Activated naive CD4-positive, alpha-beta T cell treated with anti-CD3 and anti-CD28 coated beads for 36 hours (primary cell): ENCODE measurements at places on chromosomes 1 and 21.

DNA sequence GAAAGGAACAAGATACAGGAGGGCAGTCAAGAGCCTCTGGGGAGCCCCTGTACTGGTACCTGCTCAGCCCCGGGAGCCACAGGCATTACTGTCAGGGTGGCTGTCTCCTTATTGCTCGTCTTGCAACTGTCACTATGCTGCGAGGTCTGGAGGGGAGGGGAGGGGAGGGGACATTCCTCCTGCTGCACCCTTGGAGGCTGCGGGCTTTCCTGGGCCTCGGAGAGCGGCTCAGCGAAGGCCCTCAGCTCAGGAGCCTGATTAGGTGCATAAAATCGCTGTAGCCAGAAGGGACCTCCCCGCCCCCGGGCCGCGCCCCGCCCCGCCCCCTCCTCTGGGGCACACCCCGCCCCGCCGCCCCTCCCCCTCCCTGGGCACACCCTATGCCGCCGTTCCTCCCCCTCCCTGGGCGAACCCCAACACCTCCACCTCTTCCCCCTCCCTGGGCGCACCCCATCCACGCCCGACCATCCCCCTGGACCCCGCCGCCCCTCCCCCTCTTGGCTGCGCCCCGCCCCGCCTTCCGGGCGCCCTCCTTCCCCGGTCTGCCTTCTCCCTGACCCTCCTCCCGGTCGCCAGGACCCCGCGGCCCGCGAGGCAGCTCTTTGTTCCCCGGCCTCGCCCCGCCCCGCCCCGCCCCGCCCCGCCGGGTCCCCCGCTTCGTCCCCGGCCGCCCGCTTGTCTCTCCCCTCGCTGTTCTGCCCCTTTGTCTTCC lies 35.5 kb downstream of the CACHD1 start:
- DNase-seq: peak; percentile 77

DNA sequence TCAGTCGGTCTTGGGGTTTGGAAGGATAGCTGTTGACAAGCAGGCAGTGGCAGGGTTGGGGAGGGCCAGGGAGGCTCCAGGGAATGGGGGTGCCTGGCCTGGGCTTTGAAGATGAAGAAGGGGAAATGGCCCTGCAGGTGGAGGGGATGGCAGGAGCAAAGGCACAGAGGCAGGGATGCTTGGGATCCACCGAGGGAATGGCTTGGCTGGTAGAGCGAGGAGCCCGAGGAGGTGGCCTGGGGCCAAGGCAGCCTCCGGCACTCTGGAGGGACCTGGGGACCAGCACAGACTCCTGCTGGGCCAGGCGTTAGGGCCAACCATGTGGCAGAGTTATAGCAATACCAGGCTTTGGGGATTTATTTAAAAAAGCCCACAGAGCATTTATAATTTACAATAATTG lies 62.9 kb upstream of the EDN2 start:
- DNase-seq: no peak

DNA sequence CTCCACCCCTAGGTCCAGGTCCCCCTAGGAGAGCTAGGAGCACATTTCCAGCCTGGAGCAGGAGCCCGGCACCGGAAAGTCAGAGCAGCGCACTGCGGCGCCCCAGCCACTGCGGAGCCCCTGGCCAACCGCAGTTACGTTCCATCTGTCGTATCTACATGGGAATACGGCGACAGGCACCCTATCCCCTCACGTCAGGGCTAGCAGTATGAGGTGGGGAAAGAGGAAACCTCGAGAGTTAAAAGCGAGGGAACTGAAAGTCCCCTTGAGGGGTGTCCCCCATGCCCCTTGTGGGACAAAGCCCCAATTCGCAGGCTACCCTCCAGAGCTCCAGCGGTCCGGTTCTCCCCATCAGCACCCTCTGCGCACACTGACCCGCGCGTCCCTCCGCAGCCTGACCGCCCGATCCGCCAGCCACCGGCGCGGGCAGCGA lies 995 bp downstream of the COLGALT2 start:
- peak; percentile 23 for DNase-seq

DNA sequence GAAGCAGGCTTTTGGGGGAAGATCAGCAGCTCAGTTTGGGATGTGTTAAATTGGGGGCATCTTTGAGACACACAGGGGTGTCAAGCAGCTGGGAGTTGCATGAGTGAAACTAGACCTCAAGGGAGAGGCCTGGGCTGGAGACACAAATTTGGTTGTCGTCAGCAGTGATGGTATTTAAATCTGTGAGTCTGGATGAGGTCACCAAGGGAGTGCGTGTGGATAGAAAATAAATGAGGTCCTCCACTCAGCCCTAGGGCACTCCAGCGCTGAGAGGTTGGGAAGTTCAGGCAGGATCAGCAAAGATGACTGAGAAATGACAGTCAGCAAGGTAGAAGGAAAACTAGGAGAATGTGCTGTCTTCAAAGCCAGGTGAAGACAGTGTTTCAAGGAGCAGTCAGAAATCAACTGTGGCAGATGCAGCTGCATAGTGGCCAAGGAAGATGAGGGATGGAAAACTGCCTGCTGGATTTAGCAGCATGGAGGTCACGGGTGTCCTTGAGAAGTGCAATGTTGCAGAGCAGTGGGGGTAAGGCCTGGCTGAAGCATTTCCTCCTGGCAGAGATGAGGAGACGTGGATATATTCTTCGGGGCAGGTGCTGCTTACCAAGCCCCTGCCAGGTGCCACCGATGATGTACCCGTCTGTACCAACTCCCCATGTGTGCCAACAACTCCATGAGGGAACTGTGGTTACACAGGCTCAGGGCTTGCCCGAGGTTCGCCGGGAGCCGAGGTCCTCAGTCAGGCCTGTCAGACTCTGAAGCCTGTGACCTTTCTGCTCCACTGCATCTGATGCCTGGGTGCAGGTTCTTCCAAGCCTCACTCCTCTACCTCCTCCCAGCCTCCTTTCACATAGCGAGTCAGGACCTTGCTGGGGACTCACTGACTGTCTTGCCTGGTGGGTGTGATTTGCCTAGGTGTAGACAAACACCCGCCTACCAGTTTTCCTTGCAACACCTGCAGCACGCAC lies 11.3 kb downstream of the MAP7D1 start:
- DNase-seq: no peak

- DNase-seq: no peak
These were observed 146.1 kb downstream of the GRIK1 start for GRCh38 chr21:29793712-29794111.

- no peak for DNase-seq
These were observed 47.7 kb downstream of the UTP25 start for GRCh38 chr1:209875515-209875914.

DNA sequence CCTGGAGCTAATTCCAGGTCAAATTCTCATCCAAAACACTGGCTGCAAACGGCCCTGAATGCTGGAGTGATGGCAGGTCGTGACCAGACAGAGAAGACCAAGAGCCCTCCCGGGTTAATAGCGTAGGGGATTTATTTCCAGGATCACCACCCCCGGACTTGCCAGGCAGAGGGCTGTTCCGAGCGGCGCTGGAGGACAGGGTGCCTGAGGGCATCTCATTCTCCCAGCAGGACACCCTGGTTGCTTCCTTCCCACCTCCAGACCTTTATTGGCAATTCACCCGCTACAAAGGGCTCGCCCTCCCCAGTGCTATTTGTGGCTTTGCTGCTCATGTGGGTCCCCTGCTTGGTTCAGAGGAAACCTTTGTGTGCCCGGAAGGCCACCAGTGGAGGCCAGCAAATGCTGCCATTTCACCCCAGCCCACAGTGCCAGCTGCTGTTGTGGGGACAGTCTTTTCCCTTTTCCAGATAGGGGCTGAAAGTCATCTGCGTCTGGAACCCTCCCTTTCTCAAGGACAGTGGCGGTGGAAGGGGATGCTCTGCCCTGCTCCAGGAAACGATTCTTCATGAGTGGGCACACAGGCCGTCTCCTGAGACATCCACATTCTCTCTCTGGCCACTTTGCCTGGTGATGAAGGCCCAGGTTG lies 19.0 kb upstream of the C1orf174 start:
- no peak for DNase-seq
